ENCODE measurements at places on chromosomes 3 and 15. TPM values are rescaled to one million over a fixed set of nuclear protein-coding genes. Genes with fewer than 3 reads are reported as not detected.
A peak's percentile ranks its signal among the peaks of the same experiment; 100 is the strongest.

GRCh38 chr3:40417845-40418543, 31.0 kb downstream of the ENTPD3 start:
- H3K27me3 ChIP-seq: peaks cover 2% of the 10 kb centered on the region
- DNase-seq: peak; percentile 64
- H3K4me1 ChIP-seq: no peaks in the 10 kb centered on the region

DNA sequence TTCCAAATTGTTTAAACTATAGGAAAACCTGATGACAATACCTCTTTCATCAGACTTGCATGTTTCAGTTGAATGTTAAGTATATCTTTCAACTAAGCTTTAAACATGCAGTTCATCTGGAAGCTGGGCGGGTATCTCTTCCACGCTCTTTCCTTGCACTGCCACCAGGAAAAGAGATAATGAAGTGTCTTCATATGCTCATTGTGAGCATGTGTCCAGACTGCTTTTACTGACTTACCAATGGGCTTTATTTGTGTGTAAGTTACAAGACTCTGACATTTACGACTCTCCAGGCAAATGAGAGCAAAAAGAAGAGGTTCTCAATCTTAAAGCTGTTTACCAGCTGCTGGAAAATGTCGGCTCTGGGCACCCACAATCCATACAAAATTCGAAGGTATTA, 52.8 kb downstream of the TMEM212 start:
- no peaks in the 10 kb centered on the region for H3K36me3 ChIP-seq
- H3K4me1 ChIP-seq: peaks cover 4% of the 10 kb centered on the region
- no peaks in the 10 kb centered on the region for H3K27me3 ChIP-seq

- no peak overlapping the region for H3K27ac ChIP-seq
- peaks cover 3% of the 10 kb centered on the region for H3K4me1 ChIP-seq
- H3K27me3 ChIP-seq: no peaks in the 10 kb centered on the region
- H3K4me3 ChIP-seq: no peak overlapping the region
- no peaks in the 10 kb centered on the region for H3K36me3 ChIP-seq
These were observed 348.1 kb downstream of the LSAMP start for GRCh38 chr3:116097226-116097625.

- no peaks in the 10 kb centered on the region for H3K4me1 ChIP-seq
- H3K27me3 ChIP-seq: no peaks in the 10 kb centered on the region
- no peak overlapping the region for H3K27ac ChIP-seq
- H3K36me3 ChIP-seq: no peaks in the 10 kb centered on the region
- DNase-seq: no peak
- no peak overlapping the region for H3K4me3 ChIP-seq
These were observed 6.5 kb downstream of the OR5K4 start for GRCh38 chr3:98359993-98360675.

DNA sequence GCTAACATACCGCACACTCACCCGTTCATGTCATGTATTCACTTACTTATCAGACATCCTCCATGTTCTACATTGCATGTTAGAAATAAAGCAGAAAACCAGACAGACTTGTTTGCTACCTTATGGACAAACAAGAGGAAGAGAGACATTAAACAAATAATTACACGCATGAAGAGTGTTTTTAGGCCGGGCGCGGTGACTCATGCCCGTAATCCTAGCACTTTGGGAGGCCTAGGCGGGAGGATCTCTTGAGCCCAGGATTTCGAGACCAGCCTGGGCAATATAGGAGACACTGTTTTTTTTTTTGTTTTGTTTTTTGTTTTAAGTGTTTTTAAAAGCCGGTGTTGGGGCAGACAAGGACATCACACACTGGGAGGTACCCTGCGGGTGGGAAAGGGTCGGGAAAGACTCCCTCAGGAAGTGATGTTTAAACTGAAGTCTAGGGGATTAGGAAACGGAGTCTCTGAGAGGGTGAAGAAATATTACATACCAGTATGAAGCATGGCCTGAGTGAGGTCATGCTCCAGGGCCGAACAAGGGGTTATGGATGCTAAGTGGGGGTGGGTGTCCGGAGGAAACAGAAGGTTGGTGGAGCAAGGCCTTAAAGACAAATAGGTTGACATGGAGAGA, 2.1 kb upstream of the USP3 start:
- peaks cover 46% of the 10 kb centered on the region for H3K4me1 ChIP-seq
- no peaks in the 10 kb centered on the region for H3K36me3 ChIP-seq
- no peak overlapping the region for H3K4me3 ChIP-seq
- DNase-seq: no peak
- H3K27me3 ChIP-seq: no peaks in the 10 kb centered on the region

GRCh38 chr3:13053420-13053819, 19.8 kb downstream of the IQSEC1 start:
- H3K36me3 ChIP-seq: no peaks in the 10 kb centered on the region
- H3K4me1 ChIP-seq: no peaks in the 10 kb centered on the region
- H3K27ac ChIP-seq: no peak overlapping the region

Gene FBXL22
- 6.3 TPM for polyA plus RNA-seq

Gene FOXL2NB
- not detected for polyA plus RNA-seq

Gene FETUB
- polyA plus RNA-seq: not detected

Measured in large intestine (tissue), 12 donors.